ENCODE measurements at places on chromosomes 4 and X.
A peak's percentile ranks its signal among the peaks of the same experiment; 100 is the strongest.

- DNase-seq, result no peak
Measured at GRCh38 chr4:169668069-169668721, 47.8 kb downstream of the CLCN3 start.

- no peak for DNase-seq
Measured at GRCh38 chr4:12548678-12549077, 935.5 kb downstream of the RAB28 start.

- peak; percentile 91 for DNase-seq
Measured at GRCh38 chrX:2325076-2325784, 175.5 kb downstream of the DHRSX start.

GRCh38 chr4:13244444-13244843 lies 239.7 kb downstream of the RAB28 start:
- DNase-seq, result no peak

GRCh38 chrX:41952102-41952501 lies 28.7 kb upstream of the CASK start:
- DNase-seq, result no peak

GRCh38 chr4:125011646-125012045 lies 299.1 kb upstream of the ANKRD50 start:
- no peak for DNase-seq

DNA sequence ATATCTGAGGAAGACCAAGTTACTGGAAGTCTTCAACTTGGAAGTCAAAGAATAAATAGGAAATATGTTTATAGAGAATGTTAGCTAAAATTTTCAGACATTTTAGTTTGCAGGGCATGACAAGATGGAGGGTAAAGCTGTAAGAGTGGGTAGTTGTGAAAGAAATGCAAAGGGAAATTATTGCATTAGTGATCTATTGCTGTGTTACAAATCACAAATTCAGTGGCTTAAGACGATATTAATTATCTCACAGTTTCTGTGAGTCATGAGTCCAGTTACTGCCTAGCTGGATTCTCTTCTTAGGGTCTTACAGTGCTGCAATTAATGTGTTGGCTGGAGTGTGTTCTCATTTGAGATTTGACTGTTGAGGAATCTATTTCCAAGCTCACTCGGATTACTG lies 62.9 kb upstream of the CAMK2D start:
- DNase-seq, result no peak

DNA sequence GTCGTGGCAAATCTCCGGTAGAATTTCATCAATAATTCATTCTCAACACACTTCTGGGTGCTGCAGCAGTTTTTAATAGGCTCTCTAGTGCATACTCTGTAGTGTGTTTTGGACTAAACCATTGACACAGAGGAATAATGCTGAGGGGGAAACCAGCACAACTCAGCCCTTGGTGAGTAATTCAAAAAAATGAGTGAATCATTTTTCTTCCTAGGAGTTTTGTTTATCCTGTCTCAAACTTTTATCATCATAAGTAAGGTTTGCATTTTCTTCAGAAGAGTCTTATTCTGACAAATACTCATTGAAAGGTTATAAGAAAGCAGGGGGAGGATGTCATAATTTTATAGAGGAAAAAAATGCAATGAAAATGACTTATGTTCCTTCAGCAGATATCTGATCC lies 2542.7 kb downstream of the PCDH7 start:
- DNase-seq, result no peak

DNA sequence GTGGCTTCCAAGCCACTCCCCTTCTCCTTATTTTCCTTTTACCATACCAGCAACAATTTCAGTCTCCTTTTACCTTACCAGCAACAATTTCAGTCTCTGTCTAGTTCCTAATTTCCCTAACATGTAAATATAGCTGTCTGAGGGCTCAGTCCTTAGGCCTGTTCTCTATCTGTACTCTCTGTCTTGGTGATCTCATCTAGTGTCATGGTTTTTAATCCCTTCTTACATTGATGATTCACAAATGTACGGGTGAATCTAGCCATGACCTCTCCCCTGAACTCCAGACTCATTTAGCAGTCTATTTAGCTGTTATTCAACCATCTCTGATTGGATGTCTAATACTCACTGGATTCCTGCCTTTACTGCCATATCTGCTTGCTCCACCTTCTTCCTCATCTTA lies 7.2 kb downstream of the IL15 start:
- no peak for DNase-seq

DNA sequence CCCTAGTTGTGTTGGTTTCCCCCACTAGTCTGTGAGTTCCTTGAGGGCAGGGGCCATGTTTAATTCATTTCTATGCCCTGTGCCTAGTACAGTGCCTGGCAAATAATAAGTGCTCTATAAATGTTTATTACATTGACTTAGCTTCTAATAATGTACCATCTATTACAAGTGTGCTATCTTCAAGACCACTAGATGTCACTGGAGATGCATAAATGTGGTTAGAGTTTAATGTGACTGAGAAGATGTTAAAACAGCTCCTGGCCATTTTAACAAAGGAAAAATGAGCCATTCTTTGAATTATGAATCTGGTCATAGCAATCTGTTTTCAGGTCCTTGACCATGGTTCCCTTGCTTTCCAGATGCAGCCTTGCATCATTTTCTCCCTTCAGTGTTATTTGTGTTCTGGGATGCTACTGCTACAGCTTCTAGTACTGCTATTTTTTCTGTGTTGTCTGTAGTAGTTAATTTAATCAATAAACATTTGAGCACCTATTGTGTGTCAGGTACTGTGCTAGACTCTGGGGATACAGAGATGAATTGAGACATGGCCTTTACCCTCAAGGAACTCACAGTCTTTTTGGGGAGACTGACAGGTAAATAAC lies 43.2 kb downstream of the SLC9A6 start:
- DNase-seq, result peak; percentile 60

GRCh38 chr4:44725726-44726037 lies 674 bp downstream of the GNPDA2 start:
- DNase-seq, result no peak

DNA sequence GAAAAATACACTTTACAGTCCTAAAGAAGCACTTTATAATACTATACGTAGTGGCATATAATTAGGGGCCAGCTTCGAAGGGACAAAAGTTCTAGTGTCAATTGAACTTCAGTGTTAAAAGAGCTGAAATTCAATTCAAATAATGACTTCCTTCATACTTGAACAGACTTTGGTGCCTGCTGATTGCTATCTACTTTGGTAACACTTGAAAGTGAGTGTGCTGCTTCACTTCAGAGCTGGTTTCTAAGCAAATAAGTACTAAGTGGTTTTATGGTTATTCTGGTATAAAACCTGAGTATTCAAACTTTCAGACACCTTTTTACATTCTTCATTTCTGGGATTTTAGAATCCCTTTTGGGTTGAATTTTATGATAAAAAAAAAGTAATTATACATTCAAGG lies 107.0 kb downstream of the SLC4A4 start:
- DNase-seq, result no peak

DNA sequence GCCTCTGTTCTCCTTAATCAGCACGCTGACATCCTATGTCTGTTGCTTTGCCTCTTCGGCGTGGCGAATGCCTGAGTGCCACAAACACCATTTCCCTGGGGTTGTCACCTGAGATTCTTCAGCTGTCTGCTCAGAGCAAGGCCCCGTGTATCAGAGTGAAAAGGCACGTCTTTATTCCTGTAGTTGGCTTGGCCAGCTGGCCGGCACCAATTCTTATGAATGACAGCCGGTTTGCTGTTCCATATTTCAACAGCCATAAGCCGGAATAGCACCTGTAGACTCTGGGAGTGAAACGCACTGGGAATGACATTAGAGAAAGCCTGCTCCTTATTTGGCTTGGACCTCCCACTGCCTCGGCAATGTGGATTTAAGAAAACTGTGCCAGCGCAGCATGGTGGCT lies 89.3 kb downstream of the MGST2 start:
- DNase-seq, result no peak

DNA sequence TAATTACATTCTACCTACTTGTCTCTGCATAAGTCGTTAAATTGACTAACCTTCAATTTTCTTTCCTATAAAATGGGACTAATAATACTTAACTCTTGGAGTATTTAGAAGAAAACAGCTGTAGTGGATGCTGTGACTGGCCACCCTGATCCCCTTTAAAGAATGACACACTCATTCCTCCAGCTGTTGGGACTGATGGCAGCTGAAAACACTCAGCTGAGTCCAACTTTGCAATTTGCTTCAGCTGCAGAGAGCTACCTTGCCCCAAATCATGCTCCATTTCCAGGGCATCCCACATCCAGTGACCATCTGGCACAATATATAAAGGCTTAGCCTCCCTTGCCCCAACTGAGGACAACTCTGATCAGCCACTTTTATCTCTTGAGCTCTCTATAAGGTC lies 89.1 kb downstream of the MID1IP1 start:
- DNase-seq, result no peak

DNA sequence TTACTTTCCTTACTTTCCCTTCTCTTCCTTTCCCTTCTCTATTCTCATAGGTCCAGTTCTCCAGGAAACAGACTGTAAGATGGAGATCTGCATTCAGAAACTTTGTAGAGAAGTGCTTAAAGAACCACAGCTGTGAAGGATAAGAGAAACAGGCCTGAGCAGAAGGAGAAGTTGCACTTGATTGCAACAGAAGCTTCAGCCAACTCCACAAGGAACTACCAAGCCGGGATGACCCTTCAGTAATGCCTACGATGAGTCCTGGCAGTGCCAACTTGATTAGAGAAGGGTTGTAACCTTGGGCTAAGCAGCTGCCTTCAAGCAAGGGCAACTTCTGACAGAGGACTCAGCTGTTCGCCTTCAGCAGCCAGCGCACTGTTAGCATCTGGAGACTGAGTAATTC lies 413.3 kb upstream of the RASGEF1B start:
- no peak for DNase-seq

GRCh38 chr4:128241019-128241418 lies 46.6 kb downstream of the PGRMC2 start:
- no peak for DNase-seq

- no peak for DNase-seq
Measured at GRCh38 chr4:118973295-118973694, 84.6 kb downstream of the SYNPO2 start.

- no peak for DNase-seq
Measured at GRCh38 chr4:142690406-142691163, 155.5 kb downstream of the INPP4B start.

GRCh38 chr4:33073811-33074210 lies 2353.6 kb downstream of the PCDH7 start:
- DNase-seq, result no peak

- DNase-seq, result no peak
Measured at GRCh38 chrX:28625223-28625622, 38.0 kb downstream of the IL1RAPL1 start.

DNA sequence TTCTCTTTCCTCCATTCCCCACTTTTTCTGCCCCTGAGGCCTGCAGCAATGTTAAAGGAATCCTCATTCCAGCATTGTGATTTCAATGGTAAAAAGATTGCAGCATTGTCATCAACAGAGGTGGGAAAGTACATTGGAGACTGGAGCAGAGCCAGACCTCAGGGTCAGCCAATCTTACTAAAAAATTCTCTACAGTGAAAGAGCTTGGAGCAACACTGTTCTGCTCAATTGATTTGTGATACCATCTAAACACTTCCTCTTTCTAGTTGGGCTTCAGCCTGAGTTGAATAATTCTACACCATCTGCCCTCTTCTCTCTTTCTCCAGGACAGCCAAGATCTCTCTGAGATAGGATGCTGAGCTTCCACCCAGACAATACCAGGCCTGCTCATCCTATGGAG lies 176.5 kb downstream of the AR start:
- DNase-seq, result no peak

DNA sequence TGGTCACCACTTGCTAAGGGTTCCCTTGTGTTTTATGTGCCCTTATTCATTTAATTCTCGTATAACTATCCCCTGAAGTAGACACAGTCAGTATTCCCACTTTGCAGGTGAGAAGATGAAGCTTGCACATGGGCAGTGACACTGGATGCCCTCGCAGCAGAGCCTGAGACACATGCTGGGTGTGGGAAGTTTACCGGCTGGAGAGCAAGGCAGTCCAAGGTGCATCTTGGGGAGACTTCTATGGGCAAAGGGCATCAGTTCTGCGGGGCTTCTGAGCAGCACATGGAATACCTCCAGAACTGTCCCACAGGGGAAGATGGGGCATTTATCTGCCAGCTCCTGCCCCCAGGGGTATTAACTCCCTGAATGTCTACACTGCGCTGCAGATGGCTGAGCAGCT lies 92.2 kb downstream of the SLC2A9 start:
- DNase-seq, result no peak

DNA sequence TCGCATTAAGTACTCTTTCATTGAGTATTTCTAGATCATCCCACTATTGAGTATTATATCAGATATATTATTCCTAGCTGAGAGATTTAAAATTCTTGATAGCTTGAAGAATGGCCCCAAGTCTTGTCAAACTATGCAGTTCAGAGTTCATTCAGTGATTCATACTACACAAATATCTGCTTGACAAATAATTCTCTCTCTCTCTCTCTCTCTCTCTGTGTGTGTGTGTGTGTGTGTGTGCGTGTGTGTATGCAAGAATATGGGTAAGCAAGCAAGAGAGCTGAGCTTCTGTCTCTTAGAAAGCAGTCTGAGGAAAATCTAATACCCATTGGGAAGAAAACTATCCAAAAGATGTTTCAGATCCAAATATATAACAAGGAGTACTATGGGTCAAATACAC lies 142.0 kb downstream of the SLC10A7 start:
- DNase-seq, result no peak

GRCh38 chr4:183507925-183508696 lies 3.3 kb downstream of the ING2 start:
- DNase-seq, result no peak

- no peak for DNase-seq
Measured at GRCh38 chr4:186193851-186194250, 2.5 kb downstream of the CYP4V2 start.

DNA sequence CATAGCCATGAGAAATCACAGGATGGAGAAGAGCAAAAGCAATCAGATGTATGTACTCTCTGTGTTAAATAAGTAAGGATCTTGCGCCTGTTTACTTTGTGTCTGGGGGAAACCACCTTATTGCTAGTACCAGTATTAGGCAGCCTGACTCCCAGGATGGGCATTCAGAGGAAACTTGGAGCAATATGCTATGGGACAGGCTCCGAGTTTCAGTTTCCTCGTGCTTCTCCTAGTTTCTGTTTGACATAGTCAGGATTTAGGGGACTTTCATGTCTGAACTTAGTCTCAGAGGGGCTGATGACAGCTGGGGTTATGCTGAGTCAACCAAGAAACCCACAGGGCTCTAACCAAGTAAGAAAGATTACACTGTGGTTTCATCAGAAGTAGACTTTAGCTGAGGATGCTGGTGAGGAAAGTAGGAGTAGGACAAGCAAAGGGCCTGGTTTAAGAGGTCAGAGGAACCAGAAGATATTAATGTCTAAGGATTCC lies 13.5 kb downstream of the NSUN7 start:
- DNase-seq, result peak; percentile 37
